Colonic mucosa (tissue), 4 donors: ENCODE measurements at places on chromosomes 4 and X. TPM values are rescaled to one million over a fixed set of nuclear protein-coding genes. Genes with fewer than 3 reads are reported as not detected.

Gene TMSB15A
- 0.88 TPM for total RNA-seq

Gene CDS1
- 51.9 TPM for total RNA-seq

Gene ATP1B4
- total RNA-seq: not detected

Gene RASGEF1B
- total RNA-seq: 24.5 TPM
